ENCODE measurements at places on chromosomes 11 and 22.

DNA sequence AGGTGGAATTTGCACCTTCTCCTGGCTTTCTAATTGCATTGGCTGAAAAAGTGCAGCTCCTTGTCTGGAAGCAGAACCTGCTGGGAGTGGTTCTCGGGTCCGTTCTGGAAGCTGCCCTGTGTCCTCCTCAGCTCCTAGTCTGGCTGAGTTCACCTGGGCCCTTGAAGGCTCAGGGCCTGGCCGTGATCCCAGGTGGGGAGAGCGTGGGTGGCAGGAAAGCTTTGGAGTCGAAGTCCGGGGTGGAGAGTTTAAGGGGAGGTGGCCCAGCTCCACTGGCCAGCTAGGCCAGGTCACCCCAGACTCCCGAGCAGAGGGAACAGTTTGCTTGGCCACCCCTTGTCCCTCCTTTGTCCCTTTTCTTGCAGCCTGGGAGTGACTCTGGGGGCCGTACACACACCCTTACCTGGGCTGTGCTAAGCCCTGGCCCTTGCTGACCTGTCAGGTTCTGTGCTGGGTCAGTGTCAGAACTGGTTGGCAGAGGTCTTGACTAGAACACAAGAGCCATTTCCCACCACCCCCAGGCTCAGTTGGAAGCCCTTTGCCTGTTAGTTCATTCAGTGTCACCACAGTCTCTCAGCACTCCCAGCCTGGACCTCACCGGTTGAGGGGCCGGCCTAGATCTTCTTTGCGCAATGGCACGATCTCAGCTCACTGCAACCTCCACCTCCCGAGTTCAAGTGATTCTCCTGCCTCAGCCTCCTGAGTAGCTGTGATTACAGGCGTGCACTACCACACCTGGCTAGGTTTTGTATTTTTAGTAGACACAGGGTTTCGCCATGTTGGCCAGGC lies 37.3 kb downstream of the LRP5 start:
- DNase-seq, result no peak

- DNase-seq, result no peak
These were observed 34.5 kb upstream of the TH start for GRCh38 chr11:2205981-2206690.

DNA sequence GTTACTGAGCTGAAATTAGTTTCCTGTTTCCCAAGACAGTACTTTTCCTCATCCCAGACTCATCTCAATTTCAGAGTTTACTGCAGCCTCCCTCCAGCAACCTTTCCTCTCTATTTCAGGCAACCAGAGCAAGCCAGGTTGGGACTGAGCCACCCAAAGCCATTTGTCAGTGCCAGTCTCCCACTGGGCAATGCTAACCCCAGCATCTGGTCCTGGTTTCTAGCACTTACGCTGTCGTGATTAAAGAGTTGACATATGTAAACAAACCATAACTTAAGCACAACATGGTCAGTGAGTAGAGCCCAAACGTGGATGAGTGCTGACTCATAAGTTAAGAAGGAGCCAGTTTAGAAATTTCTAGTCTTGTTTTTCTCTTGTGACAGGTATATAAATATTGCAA lies 119.6 kb upstream of the BLID start:
- no peak for DNase-seq

GRCh38 chr22:24442352-24442744 lies 14.9 kb downstream of the ADORA2A start:
- DNase-seq, result no peak

- no peak for DNase-seq
These were observed 166.8 kb downstream of the NTM start for GRCh38 chr11:131537196-131537595.

All from NCI-H510A (cell line).